Caki2 (cell line): ENCODE measurements at places on chromosomes 5 and 9.

- peak; percentile 15 for DNase-seq
Measured at GRCh38 chr5:64384765-64385164, 121.0 kb upstream of the RGS7BP start.

DNA sequence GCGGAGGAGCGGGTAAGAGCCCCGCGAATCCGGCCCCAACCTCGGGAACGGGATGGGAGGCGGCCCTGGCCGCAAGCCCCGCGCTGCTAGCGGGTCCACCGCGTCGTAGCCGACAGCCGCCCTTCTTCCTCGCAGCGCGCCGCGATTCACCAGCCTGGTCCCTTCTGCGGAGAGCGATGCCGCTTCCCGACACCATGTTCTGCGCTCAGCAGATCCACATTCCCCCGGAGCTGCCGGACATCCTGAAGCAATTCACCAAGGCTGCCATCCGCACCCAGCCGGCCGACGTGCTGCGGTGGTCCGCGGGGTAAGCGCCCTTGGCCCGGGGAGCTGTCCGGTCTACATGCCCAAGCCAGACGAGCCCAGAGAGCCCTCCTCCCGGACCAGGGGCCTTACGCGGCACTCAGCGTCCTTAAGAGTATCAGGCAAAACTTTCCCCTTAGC is 335 bp downstream of the ROPN1L start:
- no peak for DNase-seq

DNA sequence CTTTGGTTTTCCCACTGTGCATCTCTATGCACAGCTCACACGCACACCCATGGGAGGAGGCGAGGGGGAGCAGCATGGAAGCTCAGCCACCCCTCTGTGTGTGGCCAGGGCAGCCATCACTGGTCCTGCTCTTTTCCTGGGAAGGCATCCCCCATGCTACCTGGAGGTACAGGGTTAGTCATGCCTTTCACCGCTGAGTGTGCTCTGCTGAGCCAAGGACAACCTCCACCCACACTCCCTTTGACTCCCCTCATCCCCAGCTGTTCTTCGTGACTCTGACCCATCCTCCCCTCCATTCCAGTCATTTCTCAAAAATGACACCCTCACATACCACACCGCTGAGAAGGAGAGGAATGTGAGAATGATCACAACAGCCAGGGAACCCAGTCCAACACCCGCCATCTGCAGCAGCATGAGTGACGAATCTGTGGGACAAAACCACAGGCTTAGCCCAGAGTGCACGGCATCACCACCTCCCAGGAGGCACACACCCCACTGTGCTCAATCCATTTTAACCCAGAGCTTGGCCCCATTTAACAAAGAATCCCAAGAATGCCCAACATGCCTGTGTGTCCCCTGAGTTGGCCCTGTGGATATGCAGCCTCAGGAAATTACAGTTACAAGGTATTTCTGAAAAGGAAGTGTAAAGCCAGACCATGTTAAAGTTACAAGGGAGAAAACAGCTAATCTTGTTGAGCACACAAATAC is 133.4 kb downstream of the SUSD1 start:
- DNase-seq, result peak; percentile 100

DNA sequence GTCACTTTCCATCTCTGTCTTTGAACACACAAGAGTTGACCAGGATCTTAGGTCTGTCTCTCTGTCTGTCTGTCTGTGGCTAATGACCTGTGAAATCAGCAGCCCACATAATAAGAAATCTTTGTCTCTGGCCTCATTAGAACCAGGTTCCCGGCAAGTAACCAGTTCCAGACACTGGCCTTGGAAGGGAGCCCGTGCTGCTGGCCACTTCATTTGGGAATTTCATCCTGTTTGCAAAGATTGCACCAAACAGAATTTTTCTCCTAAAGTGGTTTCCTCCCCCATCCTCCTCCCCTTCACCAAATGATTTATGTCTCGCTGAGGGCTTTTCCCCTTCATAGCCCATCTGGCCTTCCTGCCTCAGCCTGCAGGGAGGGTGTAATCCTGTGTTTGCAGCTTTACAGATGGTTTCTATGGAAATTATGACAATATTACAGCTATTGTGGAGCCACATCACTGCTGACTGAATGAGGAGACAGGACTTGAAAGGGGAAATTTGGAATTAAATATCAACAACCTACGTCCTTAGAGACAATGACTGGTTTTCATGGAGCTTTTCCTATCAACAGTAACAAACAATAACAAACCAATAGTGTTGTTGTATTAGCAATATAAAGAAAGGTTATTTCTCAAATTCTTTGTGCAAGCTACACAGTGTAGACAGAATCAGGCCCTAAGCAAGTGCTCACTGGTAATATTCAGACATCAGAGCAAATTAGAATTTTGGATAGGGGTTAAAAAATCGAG is 25.7 kb downstream of the DPYSL3 start:
- peak; percentile 96 for DNase-seq

GRCh38 chr9:86749894-86750255 is 197.4 kb downstream of the GAS1 start:
- peak; percentile 23 for DNase-seq

- DNase-seq, result peak; percentile 50
Measured at GRCh38 chr5:131258733-131259132, 5.1 kb upstream of the CDC42SE2 start.

DNA sequence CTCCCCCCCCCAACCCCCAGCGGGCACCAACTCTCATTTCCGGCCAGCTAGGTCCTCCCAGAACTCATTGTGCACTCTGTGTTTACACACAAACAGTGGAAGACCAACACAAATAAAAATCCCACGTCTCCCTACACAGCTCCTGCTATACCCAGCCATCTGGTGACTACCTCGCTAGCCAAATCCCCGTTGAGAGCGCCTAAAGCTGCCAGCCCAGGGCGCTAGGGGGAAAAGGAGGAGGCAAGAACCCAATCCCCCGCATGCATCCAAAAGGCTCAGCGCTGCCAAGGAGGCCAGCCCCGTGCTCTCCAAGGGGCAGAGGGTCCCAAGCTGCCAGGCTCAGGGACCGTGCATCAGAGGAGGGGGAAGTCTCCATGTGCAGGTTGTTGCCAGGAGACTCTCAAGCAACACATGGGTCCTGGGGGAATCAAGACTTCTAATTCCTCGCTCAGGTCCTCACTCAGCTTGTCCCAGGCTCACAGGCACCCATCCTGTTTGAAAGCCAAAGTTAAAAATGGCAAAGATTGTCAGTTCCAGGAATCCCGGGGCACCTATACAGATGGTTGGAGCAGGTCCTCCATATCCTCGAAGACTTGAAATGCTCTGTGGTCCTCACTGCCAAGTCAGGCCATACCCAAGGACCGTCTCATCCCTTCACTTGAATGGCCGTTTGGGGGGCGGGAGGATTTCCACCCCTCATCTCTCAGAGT is 2.7 kb downstream of the ASTN2 start:
- no peak for DNase-seq

- DNase-seq, result no peak
Measured at GRCh38 chr5:149172261-149172660, 31.0 kb downstream of the ABLIM3 start.

DNA sequence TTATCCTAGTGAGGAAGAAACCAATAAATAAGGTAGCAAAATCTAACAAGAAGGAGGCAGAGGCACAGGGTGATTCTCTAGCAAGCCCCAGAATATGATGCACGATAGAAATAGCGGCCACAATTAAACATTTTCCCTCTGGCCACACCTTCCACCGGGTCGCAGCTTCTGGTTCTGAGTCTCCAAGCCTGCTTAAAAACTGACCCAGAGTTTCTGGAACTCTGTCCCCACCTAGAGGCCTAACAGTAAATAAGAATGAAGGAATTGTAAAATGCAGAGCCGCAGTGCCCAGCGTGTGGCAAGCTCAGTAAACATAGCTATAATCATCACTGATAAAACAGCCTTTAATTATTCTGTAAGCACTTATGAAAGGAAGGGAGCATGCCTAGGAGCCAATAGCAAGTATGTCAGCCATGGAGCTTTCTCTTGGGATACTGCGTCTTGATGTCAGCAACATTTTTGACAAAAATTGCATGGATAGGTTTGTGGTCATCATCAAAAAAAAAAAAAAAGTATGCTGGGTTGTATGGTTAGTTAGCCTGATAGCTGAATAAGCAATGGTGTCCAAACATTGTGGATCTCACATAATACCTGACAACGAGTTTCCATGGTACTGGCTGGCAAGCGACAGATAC is 465.5 kb downstream of the DNAH5 start:
- DNase-seq, result peak; percentile 19

- no peak for DNase-seq
Measured at GRCh38 chr9:20990867-20991266, 40.6 kb downstream of the HACD4 start.

DNA sequence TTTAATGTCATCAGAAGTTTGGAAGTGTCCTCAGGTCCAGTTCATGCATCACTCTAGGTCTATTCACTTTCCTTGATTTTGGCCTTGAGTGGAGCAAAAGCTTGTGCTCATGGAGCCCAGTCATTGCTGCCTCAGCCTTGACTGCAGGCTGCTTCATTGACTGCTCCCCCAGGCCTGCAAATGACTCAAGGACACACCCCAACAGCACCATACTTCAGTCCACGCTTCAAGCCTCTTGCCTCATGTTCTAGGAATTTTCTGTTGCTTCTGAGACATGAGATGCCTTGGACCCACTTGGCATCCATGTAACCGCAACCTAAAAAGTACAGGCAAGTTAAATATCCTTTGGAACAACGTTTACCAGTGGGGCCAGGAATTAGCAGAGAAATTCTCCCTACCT is 193.7 kb downstream of the PIK3R1 start:
- DNase-seq, result no peak

- DNase-seq, result peak; percentile 50
Measured at GRCh38 chr9:136793086-136793946, 2.2 kb downstream of the TMEM141 start.

- no peak for DNase-seq
Measured at GRCh38 chr5:71011194-71011792, 13.8 kb downstream of the NAIP start.

GRCh38 chr5:143693651-143694252 is 118.2 kb upstream of the HMHB1 start:
- DNase-seq, result no peak

DNA sequence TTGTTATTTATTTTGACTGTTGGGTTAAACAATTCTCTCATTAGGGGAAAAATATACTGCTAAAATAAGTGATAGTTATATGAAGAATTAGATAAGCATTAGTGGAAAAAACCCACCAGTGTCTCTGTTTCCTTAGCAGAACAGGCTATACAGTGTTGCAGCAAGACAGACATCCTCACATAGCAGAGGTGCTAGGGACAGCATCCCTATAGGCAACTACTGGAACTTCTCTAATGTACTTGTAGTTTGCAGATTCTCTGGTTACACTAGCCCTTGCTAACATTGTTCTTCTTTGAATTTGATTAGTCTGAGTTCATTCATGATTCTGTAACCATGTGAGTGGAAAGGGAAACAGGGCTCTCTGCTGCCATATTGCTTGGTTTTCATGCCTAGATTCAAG is 661.8 kb upstream of the RGMB start:
- DNase-seq, result no peak

GRCh38 chr5:120101771-120102170 is 362.3 kb upstream of the PRR16 start:
- DNase-seq, result no peak

DNA sequence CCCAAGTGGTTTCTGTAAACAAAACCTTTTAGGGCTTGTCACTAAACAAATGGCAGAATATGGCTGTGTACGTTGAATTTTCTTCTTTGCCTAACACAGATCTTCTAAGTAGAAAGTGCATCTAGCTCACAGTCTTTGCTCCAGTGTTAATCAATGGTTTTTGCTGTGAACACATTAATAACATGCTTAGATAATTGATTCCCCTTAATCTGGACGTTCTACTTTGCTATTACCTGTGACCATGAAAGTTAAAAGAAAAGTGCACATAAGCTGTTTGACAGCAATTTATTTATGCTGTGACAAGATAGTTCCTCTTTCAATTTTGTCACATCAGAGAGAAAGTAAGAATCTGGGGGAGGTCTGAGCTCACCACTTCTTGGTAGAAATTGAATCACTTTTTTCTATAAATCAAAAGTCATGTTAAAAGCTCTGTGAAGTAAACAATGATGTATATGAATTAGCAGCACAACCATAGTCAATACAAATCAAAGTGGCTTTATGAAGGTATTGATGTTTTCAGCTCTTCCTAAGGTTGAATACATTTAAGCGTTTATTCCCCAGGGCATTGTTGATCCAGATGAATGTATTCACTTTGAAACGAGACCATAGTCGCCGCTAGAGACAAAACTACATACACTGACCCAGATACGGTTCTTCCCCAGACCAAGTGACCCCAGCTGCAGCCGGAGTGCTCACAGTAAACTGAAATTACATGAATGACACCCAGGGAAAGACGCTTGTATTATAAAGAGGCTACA is 174.6 kb upstream of the ZNF608 start:
- DNase-seq, result no peak

DNA sequence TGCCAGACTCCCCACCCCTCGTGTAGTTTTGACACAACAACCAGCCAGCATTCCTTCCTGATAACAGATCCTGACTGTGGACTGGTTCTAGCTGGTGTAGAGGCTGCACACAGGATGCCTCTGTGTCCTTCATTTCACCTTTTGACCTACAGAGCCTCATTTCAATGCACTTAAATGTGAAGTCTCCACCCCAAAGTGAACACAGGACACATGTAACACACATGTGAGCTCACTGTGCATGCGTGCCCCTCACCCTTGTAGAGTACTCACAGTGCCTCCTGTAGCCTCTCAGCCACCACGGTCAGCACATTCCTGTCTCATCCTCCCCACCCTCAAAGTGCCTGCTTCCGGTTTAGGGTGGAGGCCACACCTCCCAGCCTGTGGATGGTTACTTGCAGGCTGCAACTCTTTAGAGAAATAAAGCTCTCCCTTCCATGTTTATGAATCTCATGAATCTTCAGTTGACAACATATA is 11.6 kb upstream of the NKD2 start:
- peak; percentile 23 for DNase-seq

- no peak for DNase-seq
Measured at GRCh38 chr9:77544546-77544945, 103.6 kb downstream of the GNA14 start.

- DNase-seq, result peak; percentile 90
Measured at GRCh38 chr9:81588148-81588871, 101.0 kb downstream of the TLE1 start.

GRCh38 chr5:148393390-148393741 is 9.6 kb downstream of the FBXO38 start:
- no peak for DNase-seq

GRCh38 chr9:75033791-75034473 is 5.8 kb upstream of the CARNMT1 start:
- DNase-seq, result no peak

DNA sequence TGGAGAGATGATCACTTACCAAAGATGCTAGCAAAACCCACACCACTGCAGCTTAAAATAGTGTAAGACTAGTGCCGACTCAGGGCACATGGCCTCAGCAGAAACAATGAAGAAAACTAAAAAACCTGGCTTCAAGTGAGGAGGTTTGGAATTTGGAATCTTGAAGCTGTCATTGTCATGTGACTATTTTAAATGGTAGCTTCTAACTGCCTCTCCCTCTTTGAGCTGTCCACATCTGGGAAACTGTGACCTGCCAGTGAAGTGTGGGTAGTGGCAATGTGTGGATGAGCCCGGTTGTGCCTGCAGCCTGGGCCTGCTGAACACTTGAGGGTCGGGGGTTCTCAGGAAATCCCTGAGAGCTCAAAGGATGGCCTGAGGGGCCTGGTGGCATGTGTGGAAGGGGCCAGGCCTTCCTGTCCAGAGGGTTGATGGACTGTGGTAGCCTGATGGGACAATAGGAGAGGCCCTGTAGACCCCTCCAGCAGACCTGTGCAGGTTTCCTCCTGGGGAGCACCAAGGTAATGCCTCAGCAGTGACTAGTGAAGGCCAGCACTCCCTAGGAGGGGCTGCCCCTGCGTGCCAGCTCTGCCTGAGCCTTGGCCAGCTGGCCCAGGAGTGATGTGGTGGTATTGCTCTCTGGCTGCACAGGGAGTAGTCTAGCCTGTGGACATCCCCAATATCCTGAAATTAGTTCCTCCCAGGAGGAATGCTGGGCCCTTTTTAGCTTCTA is 13.6 kb downstream of the USP20 start:
- DNase-seq, result no peak
